ENCODE measurements at places on chromosomes 1 and 21.

- DNase-seq = no peak
These were observed 43.5 kb downstream of the TRIM33 start for GRCh38 chr1:114467491-114467890.

- DNase-seq = no peak
These were observed 49.7 kb upstream of the TSNAX start for GRCh38 chr1:231478811-231479210.

- no peak for DNase-seq
These were observed 20.1 kb downstream of the CASZ1 start for GRCh38 chr1:10776190-10776905.

- DNase-seq = no peak
These were observed 67.7 kb downstream of the SSBP3 start for GRCh38 chr1:54338464-54338863.

DNA sequence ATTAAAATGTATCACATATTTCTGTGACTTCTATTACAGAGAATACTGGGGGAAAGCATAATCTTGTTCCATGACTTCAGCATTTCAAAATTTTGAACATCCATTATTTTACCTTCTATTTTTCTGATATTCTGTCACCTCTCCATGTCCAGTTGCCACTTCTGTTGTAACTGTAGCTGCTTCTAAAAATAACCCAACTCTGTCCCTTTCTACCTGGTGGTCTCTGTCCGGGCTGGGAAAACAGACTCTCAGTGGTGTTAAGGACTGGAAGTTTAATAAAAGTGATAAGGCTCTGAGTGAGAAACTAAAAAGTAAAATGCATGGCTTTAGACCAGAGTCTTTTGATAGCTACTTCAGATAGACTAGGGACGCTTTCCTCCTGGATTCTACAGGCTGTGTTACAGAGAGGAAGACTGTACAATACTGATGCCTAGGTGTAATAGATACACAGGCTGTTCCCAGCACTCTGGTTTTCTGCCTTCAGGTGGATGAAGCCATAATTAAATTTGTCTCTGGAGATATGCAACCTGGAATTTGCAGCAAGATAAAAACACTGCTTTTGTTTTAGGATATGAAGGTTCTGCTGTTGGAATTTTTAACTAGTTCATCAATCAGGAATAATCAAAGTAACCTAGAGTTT lies 42.1 kb upstream of the SEC16B start:
- DNase-seq = no peak

- no peak for DNase-seq
These were observed at the start of gene GJB5 for GRCh38 chr1:34754964-34755637. Gene GJB5 (plus strand): TSS chr1:34755047. CDS start chr1:34757331, 2,284 bp downstream.

DNA sequence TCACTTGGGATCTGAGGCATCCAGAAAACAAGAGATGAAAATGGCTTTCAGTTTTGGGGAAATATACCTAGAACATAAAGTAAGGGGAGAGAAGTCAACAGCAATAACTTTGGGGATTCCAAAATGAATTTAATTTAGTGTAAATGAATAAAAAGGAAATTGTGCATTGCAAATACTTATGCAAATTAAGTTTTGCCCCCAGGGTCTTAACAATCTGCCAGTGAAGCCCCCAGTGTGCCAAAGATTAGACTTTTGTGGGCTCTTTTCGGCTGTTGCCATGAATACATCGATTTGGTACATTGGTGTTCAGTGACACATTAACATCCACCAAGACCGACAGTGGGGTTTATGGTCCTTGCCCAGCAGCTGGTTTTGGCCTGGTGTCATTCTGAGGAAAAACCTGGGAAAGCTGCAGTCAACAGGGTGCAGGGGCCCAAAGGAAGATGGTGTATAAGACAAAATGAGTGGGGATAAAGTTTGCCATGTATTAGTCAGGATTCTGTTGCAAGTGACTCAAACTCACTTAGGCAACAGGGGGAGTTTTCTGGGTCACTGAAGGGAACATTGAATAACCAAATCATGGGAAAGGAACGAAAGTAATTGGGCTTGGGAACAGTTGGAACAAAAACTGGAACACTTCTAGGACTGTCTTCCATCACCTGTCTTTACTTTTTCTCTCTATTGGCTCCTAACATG lies 30.2 kb upstream of the IGSF3 start:
- no peak for DNase-seq

GRCh38 chr1:90387805-90388204 lies 329.3 kb downstream of the BARHL2 start:
- no peak for DNase-seq

- no peak for DNase-seq
These were observed 295.8 kb downstream of the MATN1 start for GRCh38 chr1:30427545-30427944.

DNA sequence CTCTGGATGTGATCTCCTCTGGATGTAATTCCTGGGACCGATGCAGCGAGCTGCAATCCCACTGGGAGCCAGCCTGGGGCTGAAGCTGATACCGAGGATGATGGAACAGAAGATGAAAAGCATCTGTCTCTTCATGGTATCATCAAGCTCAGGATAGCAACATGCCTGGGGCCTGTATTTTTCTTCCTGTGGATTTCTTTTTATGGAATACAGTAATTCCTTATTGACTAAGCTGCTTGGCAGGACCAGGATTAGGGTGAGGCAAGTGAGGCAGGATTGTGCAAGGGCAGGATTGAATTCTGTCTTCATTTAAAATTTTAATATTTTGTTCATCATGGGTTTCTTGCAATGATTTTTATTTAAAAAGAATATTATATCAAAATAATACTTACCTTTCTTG lies 86.6 kb downstream of the SLC25A24 start:
- no peak for DNase-seq

DNA sequence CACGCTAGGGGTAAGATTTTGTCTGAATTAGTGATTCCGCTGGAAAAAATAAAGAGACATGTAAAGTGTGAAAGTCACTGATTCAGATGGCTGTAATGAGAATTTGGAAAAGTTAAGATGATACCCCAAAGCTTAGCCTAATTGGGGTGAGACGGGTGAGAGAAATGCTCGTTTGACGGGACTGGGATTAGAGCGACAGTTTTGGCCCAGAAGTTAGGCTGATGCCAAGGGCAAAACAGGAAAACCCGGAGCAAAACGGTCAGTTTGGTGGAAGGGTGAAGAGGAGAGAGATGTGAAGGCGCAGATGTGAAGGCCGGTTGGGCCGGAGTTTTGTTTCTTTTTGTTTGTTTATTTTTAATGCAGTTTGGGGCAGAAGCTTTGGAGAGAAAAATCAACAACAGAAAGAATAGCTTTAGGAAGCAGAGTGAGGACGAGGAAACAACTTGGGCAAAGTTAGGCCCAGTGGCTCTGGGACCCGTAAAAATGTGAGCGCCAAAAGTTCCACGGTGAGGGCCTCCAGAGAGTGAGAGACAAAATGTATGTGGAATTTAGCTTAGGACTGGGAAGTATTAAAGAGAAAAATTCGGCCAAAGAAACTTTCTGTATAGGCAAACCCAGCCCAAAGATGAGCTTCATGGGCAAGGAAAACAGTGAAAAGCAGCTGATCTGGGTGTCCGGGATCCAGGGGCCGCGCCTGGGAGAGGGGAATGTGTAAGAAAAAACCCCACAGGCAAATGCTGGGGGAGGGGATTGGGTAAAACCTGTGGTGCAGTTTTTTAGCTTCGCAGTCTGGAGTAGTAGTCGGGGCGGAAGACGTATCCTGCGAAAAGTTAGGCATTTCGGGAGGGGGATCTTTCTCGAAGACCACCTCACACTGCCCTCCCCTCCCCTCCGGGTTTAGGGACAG lies 1.2 kb downstream of the DMRTA2 start:
- no peak for DNase-seq

DNA sequence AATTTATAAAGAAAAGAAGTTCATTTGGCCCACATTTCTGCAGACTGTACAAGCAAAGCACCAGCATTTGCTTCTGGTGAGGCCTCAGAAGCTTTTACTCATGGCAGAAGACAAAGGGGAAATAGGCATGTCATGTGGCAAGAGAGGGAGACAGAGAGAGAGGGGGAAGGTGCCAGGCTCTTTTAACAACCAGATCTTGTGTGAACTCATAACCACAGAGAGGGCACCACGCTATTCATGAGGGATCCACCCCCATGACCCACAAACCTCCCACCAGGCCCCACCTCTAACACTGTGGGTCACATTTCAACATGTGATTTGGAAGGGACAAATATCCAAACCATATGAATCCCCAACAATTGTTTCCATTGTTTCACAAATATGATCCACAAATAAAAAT lies 467.9 kb downstream of the SIPA1L2 start:
- no peak for DNase-seq

GRCh38 chr1:89363638-89364536 lies at the start of gene GBP6:
Gene GBP6 (plus strand): TSS chr1:89364059. CDS start chr1:89368552, 4,493 bp downstream.
- DNase-seq = no peak

GRCh38 chr1:109304226-109304920 lies 2.4 kb downstream of the MYBPHL start:
- DNase-seq = no peak

DNA sequence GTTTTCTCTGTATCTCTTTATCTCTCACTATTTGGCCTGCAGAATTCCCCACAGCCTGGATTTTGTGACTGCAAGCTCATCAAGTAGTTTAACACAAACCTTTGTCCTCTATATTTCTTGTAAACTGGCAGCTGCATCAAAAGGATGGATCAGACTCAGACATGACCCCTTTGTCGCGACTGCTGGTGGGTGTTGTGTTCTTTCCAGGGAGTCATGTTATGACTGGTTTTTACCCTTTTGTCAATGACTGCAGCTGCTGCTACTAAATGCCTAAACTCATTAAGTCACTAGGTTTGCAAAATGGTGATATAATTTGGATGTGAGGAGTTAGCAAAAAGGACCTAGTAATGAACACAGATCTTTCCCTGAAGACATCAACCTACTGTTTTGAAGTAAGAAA lies 10.2 kb upstream of the TOMM20 start:
- DNase-seq = no peak

GRCh38 chr1:110674337-110675059 lies at the start of gene KCNA3:
Gene KCNA3 (minus strand): TSS chr1:110674940. CDS start chr1:110674809, 131 bp downstream.
- DNase-seq = no peak

DNA sequence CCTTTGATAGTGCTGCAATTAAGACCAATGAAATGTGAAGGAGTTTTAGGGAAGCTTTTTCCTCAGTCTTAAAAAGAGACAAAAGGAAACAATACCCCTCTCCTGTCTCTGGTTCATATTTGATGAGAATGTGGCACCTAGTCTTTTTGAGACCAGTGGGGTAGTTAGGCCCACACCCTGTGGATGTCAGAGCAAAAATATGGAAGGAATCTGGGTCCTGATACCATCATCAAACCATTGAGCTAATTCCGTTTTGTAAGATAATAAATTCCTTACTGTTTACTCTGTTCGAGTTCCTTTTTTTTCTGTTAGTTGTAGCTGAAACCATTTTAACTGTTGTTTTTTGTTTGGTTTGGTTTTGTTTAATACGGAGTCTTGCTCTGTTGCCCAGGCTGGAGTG lies 33.3 kb downstream of the PTPRC start:
- peak; percentile 90 for DNase-seq

- no peak for DNase-seq
These were observed 6.4 kb upstream of the RAB4A start for GRCh38 chr1:229264487-229264886.

GRCh38 chr1:21937372-21938121 lies 437 bp upstream of the HSPG2 start:
- peak; percentile 59 for DNase-seq

DNA sequence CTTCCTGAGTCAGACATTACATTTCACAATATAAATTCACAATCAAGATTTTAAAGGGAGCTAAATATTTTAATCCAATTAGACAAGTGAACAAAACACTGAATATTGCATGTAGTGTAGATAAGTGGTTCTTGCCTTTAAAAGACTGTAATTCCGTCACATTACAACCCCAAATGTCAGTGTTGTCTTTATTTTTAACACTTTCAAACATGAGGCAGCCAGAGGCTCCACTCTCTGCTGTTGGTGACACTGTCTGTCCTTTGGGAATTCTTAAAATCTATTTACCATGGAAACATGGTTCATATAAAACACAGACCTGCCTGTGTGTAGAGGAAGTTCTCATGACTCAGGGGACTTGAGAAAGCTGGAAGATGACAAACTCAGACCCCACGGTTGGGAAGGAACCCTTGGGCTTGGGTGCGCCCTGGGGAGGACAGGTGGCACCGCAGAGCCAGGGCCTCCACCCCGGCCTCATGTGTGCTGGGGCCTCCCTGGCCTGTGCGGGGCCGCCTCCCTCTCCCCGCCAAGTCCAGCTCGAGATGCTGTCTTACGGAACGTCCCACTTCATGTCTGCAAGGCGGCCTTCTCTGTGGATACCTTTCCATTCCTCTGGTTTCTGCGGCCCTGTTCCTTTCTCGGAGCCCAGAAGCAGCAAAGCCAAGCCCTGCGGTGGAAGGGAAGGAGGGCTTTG lies 239.0 kb downstream of the SDCCAG8 start:
- no peak for DNase-seq

DNA sequence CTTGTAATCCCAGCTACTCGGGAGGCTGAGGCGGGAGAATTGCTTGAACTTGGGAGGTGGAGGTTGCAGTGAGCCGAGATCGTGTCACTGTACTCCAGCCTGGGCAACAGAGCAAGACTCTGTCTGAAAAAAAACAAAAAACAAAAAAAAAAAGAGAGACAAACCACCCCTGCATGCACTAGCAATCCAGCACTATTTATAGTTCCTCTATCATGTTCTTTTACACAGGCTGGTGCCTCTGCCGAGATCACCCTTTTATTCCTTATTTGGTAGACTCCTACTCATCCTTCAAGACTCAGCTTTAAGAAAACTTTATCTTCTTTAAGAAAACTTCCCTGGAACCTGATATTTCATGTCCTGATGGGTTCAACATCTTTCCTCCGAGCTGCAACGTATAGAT lies 10.8 kb downstream of the FMO5 start:
- DNase-seq = no peak

- no peak for DNase-seq
These were observed 59.2 kb upstream of the TNR start for GRCh38 chr1:175802407-175803123.

DNA sequence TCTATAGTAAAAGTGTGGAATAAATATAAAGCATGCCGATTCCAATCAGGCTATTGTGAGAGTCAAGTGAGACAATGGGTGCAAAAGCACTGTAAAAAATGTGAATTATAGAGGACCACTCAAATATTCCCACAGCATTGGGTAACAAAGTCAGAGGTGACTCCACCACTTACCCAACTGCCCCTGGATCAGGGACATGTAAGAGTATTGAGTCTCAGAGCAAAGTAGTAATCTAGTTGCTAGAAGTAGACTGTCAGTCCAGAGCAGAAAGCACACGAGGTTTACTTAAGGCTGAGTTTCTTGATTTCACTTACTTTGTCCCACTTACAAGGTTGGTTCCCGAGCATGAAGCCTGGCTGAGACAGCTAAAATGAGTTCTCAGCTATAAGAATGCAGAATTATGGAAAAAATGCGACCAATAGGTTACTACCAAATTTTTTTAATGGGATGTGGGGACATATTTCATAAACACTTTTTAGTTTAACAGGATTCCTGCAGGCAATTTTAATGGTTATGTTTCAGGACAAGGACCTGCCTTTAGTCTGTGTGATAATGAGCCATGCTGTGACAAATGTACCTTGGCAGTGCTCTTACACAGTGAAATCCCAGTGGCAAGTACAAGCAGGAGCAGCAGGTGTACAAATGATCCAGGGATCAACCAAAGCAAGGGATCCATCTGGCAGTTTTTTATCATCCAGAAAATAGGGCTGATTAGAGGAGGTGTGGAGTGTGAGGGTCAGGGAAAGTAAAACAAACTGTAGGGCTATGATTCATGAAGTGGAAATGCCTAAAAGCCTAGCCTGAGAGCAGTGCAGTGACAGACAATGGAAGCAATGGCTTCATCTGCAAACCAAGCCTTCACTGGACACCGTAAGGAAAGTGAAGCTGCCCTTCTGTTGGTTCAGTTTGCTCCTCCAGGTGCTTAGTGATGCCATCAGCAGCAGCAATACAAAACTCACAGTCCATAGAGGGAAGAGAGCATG lies 156.2 kb upstream of the SPAG17 start:
- no peak for DNase-seq

Measured in HFFc6 (cell line).